ENCODE measurements at places on chromosomes 12 and 14. TPM values are rescaled to one million over a fixed set of nuclear protein-coding genes. Genes with fewer than 3 reads are reported as not detected.

GRCh38 chr14:20569066-20569465, 8.2 kb upstream of the RNASE9 start:
- no peak for DNase-seq
- no peaks in the 10 kb centered on the region for H3K4me1 ChIP-seq
- no peaks in the 10 kb centered on the region for H3K36me3 ChIP-seq
- H3K27me3 ChIP-seq: no peaks in the 10 kb centered on the region
- no peak overlapping the region for H3K4me3 ChIP-seq

Gene ACOT4
- 2.9 TPM for total RNA-seq

- no peaks in the 10 kb centered on the region for H3K27me3 ChIP-seq
- no peak overlapping the region for H3K4me3 ChIP-seq
- DNase-seq: no peak
- no peak overlapping the region for H3K27ac ChIP-seq
- H3K4me1 ChIP-seq: no peaks in the 10 kb centered on the region
- H3K36me3 ChIP-seq: no peaks in the 10 kb centered on the region
These were observed 378.9 kb downstream of the RGS6 start for GRCh38 chr14:72311116-72311515.

DNA sequence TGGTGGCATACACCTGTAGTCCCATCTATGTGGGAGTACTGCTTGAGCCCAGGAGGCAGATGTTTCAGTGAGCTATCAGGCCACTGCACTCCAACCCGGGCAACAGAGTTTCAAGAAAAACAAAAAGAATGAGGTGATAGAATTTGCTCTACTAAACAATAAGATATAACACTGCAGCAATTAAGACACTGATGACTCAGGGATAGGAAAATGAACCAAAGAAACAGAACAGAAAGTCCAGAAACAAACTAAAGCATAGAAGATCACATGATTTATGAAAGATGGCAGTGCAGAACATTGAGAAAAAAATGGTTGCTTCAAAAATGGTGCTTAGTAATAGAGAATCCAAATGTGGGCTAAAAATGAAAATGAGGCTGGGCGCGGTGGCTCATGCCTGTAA, 65.2 kb upstream of the AP4S1 start:
- H3K4me1 ChIP-seq: no peaks in the 10 kb centered on the region
- no peak for DNase-seq
- no peak overlapping the region for H3K4me3 ChIP-seq

Gene GALNT16
- total RNA-seq: 1.6 TPM

- no peak overlapping the region for H3K27ac ChIP-seq
- no peaks in the 10 kb centered on the region for H3K27me3 ChIP-seq
- no peak overlapping the region for H3K4me3 ChIP-seq
- H3K36me3 ChIP-seq: no peaks in the 10 kb centered on the region
These were observed 232.0 kb upstream of the DCN start for GRCh38 chr12:91414636-91415035.

Measured in colonic mucosa (tissue), 4 donors.